ENCODE measurements at places on chromosomes 11 and 22.

DNA sequence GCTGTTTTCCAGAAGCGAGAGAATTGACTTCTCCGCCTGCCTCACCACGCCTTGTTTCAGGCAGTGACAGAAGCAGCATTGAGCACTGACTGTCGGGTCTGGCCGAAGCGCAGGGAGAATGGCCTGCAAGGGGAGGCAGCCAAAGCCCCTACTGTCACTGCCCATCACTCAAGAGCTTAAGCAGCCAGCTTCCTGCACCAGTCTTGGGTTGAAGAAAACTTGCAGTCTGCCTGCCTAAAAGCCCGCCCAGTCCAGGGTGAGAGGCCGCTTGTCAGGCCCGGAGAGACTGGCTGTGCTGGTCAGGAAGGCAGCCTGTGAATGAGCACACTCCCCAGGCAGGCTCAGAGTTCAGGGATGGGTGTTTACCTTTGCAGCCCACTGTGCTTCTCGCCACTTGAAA lies 108.3 kb downstream of the PKNOX2 start:
- H3K36me3 ChIP-seq = no peaks in the 10 kb centered on the region
- no peaks in the 10 kb centered on the region for H3K4me1 ChIP-seq
- DNase-seq = no peak
- H3K4me3 ChIP-seq = no peak overlapping the region

DNA sequence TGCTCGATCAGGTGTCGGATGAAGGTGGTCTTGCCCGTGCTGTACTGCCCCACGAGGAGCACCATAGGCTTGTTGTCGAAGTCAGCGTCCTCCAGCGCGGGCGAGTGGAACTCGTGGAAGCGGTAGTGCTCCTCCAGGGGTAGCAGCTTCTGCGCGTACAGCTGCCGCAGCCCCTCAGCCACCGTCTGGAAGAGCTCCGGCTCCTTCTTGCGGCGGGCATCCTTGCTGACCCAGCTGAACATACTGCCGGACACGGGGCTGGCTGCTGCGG lies 263 bp downstream of the EHD1 start:
- peak overlapping the region; percentile 83 for H3K4me3 ChIP-seq
- peak overlapping the region; percentile 84 for H3K27ac ChIP-seq
- H3K4me1 ChIP-seq = peaks cover 61% of the 10 kb centered on the region
- H3K27me3 ChIP-seq = no peaks in the 10 kb centered on the region

GRCh38 chr11:5679811-5680210 lies 5.1 kb downstream of the TRIM5 start:
- no peak for DNase-seq
- H3K4me3 ChIP-seq = no peak overlapping the region
- H3K27ac ChIP-seq = no peak overlapping the region
- H3K27me3 ChIP-seq = no peaks in the 10 kb centered on the region

GRCh38 chr22:43004362-43005035 lies 10.4 kb downstream of the PACSIN2 start:
- H3K27ac ChIP-seq = no peak overlapping the region
- no peaks in the 10 kb centered on the region for H3K27me3 ChIP-seq
- no peaks in the 10 kb centered on the region for H3K36me3 ChIP-seq
- no peak for DNase-seq
- peaks cover 64% of the 10 kb centered on the region for H3K4me1 ChIP-seq

DNA sequence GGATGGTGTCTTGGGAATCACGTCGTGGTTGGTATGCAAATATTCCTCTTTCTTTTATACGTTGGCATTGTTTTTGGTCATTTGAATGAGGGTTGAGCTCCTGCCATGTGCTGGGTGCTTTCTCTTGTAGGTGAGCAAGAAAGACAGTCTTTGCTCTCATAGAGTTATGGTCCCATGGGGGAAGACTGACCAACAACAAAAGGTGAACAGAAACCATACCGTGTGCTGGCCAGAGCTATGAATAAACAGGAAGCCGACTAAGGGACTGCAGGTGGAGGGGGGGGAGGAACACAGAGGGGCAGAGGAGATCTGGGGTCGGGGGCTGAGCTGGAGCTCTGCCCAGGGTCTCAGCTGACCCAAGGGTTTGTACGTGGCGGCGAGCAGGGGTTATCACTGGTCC lies 245.3 kb downstream of the CTTN start:
- H3K27ac ChIP-seq = no peak overlapping the region
- no peak overlapping the region for H3K4me3 ChIP-seq
- no peaks in the 10 kb centered on the region for H3K27me3 ChIP-seq
- no peaks in the 10 kb centered on the region for H3K4me1 ChIP-seq
- H3K36me3 ChIP-seq = no peaks in the 10 kb centered on the region
- no peak for DNase-seq

GRCh38 chr11:41309716-41310115 lies 149.7 kb downstream of the LRRC4C start:
- H3K27me3 ChIP-seq = no peaks in the 10 kb centered on the region
- no peaks in the 10 kb centered on the region for H3K36me3 ChIP-seq
- H3K4me3 ChIP-seq = no peak overlapping the region
- H3K4me1 ChIP-seq = no peaks in the 10 kb centered on the region

DNA sequence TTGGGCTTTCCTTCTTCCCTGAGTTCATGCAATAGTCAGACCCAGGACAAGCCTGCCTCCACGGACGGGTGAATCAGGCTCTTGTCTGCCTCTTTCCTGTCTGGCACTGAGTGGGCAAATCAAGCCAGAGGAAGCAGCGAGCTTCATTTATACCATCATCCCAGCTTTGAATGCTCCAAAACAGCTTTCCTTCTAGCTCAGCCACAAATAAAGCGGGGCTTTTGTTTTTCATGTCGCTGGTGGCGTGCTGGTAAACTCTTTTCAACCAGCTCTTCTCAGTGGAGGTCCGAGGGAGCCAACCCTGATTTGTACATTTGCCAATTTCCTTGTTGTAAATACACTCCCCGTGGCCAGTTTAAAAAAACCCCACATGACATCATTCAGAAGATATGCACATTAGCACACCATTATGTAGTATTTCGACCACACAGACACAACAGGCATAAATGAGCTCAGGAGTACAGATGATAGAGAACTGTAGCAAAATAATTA lies 8.6 kb downstream of the C11orf91 start:
- H3K27me3 ChIP-seq = no peaks in the 10 kb centered on the region
- H3K4me3 ChIP-seq = peak overlapping the region; percentile 23
- no peaks in the 10 kb centered on the region for H3K36me3 ChIP-seq
- H3K27ac ChIP-seq = peak overlapping the region; percentile 81
- no peak for DNase-seq

GRCh38 chr11:120215634-120216033 lies 4.8 kb downstream of the OAF start:
- no peak overlapping the region for H3K4me3 ChIP-seq
- DNase-seq = no peak
- no peaks in the 10 kb centered on the region for H3K27me3 ChIP-seq

DNA sequence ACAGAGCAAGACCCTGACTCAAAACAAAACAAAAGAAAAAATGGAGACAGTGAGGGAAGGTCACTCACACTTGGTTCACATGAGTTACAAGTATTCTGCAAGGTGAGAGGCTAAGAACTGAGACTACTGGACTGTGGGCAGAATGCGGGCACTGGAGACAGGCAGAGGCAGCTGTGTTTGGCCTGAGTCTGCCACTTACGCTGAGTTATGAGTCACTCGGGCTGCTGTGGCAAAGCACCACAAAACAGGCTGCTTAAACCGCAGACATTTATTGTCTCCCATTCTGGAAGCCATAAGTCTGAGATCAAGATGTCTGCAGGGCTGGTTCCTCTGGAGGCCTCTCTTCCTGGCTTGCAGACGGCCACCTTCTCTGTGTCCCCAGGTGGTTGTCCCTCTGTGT lies 122.8 kb downstream of the SHANK2 start:
- no peak overlapping the region for H3K4me3 ChIP-seq
- H3K36me3 ChIP-seq = no peaks in the 10 kb centered on the region
- DNase-seq = no peak
- no peak overlapping the region for H3K27ac ChIP-seq

DNA sequence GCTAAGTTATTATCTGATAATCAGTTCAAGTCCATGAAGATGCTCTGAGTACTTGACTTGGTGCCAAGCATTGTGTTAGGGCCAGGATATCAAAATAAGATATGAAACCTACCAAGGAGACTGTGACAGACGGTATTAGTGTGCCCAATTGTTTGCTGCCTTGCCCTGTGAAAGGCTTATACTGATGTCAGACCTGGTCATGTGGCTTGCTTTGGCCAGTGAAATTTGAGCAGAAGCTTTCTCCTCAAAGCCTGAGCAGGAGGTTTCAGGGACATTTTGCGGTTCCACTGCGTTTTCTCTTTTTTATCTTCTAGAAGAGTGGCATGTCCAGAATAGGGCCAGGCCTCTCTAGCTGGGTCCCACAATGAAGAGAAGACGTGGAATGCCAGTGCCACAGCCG lies 15.8 kb upstream of the PKNOX2 start:
- H3K4me1 ChIP-seq = no peaks in the 10 kb centered on the region
- no peak overlapping the region for H3K4me3 ChIP-seq
- DNase-seq = no peak
- H3K36me3 ChIP-seq = no peaks in the 10 kb centered on the region

GRCh38 chr11:16015741-16016467 lies 340.4 kb downstream of the SOX6 start:
- H3K27ac ChIP-seq = no peak overlapping the region
- no peaks in the 10 kb centered on the region for H3K36me3 ChIP-seq
- DNase-seq = no peak
- no peaks in the 10 kb centered on the region for H3K27me3 ChIP-seq

All from vagina (tissue), 2 donors.